ENCODE measurements at places on chromosomes 6 and 20.

DNA sequence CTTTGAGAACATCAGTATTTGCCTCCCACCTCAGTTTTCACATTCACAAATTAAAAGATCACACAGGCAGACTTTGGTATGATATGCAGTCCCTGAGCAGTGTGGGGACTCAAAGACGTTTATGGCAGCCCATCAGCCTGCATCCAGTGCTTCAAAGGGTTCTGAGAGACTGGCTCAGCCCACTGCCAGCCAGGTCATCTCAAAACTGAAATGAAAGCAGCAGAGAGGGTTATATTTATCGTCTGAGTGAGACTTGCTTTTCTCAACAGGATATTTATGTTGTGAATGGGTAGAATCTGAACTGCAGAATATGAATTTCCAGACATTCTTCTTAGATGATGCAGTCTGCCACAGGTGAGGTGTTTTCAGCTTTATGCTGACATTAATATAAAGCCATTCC lies 159.8 kb downstream of the NRN1 start:
- no peak for DNase-seq

DNA sequence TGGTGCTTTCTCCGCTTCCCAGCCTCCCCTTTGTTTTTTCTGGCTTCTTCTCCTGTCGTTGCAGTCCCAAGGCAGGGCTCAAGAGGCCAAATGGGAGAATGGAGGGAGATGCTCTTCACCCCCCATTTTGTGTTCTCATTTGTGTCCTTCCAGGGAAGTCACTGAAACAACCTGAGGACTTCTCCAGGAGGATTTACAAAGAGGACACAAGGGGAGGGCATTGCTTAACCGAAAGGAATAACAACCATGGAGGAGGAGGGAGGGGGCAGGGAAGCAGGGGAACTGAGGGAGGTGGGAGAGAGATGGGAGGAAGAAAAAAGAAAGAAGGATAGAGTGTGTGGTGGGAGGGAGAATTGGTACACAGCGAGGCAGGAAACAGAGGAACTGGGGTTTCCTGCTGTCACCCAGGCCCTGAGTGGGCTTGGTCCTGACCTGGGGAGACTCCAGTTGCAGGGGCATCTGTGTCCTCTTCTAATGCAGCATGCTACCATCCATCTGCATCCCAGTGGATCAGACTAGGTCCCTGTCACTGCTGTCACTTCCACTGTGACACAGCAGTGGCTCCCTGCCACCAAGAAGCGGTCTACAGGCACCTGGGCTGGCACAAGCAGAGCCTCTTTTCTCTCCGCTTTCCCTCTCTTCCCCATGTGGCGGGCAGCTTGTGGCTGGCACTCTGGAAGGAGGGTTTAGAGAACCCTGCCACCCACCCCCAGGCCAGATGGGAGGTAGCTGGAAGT lies 17.1 kb upstream of the MLN start:
- DNase-seq: no peak

- no peak for DNase-seq
Observed at GRCh38 chr6:45640081-45640491, 262.4 kb upstream of the SUPT3H start.

- DNase-seq: no peak
Observed at GRCh38 chr20:8335495-8336195, 203.6 kb downstream of the PLCB1 start.

DNA sequence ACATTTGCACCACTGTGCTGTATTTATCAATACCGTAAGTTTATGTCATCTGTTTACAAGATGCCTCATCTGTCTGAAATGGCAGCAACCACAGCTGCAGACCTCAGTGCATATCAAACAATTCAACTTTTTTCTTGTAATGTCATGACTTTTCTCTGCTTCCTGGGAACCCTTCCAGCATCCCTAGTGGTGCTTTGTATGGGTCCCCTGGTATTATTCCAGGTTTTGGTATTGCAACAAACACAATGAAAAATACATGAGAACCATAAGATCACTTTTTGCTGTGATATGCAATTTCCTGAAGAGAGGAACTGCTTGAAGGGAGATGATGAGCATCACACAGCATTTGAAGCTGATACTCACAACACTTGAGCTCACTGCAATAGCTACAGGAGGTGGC lies 12.0 kb upstream of the TXNDC5 start:
- no peak for DNase-seq

- no peak for DNase-seq
Observed at GRCh38 chr20:654417-654750, 1.4 kb upstream of the SRXN1 start.

- DNase-seq: no peak
Observed at GRCh38 chr20:31560746-31561598, 44.1 kb upstream of the ID1 start.

GRCh38 chr6:26249957-26250697 lies 114.9 kb upstream of the BTN3A2 start:
- peak; percentile 66 for DNase-seq

GRCh38 chr6:96196633-96197032 lies 180.9 kb downstream of the FUT9 start:
- DNase-seq: no peak

DNA sequence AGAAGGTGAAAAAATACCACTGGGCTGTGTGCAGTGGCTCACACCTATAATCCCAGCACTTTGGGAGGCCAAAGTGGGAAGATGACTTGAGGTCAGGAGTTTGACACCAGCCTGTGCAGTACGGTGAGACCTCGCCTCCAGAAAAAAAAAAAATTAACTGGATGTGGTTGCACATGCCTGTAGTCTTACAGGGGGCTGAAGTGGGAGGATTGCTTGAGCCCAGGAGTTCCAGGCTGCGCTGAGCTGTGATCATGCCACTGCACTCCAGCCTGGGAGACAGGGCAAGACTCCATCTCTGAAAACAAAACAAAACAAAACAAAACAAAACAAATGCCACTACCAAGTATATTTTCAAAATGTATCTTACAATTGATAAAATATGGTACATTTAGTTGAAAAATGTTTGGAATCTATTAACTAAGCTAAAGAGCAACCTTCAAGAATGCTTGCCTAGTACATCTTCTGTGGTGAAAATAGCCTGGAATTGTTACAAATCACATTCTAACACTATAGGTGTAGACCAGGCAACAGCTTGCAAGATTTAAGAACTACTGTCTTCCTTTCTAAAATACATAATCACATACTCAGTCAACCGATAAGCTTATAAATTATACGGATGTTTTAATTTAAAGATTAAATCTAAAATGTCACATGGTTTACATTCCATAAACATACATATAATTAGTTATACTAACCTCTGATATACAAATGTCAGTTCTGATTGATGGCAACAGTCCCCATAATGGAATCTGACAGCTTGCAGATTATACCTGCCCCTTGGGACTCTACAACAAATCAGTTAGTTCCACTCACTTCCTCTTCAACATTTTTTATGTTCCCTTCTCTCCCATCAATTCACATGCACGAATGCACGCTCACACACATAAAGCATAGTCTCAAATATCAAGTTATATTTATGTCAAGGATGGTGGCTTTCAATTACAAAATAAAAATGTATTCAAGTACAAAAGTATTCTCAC lies 150.8 kb downstream of the ASCC3 start:
- DNase-seq: no peak

- no peak for DNase-seq
Observed at GRCh38 chr6:27978705-27979104, 21.7 kb downstream of the OR2B6 start.

DNA sequence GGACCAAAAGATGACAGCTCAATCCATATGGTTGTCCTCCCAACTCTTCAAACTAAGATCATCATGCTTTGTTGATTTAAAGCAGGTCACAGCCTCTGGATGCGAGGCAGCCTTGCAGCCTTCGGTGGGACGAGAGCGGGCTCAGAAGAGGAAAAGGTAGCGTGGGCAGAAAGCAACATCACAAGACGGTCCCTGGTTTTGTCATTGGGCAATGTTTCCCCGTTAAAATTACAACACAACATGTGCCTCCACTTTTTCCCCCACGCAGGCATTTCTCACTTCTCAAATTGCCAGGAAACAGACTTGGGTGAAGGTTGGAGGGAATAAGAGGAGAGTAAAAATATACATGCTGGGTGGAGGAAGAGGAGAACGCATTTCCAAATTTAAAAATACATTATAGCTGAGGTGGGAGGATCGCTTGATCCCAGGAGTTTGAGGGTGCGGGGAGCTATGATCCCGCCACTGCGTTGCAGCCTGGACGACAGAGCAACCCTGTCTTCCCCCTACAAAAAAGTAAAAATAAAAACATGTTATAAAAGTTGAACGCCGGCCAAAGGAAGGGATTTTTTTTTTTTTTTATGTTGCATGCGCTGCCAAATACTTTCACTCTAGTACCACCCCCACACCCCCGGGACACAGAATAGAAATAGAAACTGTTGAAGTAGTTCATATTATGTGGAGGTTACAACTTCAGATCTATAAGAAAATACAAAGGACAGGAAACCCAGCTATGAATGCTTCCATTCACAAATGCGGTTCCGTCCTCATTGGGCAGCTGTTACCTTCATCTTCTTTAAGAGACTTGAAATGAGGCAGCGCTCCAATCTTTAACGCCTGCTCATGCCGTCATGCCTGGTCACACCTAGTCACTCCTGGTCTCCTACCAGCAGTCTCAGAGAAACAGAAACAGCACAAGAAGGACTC lies 13.9 kb upstream of the NAA20 start:
- DNase-seq: no peak

GRCh38 chr6:150194195-150194594 lies 51.4 kb downstream of the PPP1R14C start:
- no peak for DNase-seq

DNA sequence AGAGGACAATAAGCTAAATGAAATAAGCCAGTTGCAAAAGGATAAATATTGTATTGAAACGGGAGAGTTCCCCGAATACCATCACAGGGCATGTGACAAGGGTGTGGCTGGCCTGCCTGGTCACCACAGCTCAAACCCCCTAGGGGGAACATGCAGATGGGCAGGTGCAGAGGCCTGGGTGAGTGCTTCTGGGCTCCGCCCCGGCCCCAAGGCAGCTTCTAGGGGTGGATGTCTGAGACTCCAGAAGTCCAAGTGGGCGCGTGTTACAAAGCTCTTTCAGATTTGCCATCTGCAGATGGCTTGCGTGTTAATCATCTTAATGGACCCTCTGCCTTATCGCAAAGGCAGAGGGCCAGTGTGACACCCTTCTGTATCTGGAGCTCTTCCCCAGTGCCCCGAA lies 559.2 kb upstream of the IMPG1 start:
- DNase-seq: no peak

DNA sequence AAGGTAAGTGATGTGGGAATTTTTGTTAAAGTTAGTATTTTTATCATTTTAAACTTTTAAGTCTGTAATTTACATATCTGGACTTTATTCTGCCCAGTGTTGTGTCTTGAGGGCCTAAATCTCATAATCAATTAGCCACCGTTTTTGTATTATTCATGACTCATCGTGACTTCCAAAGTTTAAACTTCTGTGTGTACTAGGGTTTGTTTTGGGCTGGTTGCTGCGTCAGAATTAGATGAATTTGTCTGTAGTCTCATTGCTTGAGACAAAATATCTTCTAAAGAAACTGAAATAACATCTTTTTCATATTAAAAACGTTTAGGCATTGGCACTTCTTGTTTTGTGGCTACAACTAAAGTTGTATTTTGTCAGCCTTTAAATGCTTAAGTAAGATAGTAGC lies 41.3 kb downstream of the CDYL start:
- DNase-seq: no peak

DNA sequence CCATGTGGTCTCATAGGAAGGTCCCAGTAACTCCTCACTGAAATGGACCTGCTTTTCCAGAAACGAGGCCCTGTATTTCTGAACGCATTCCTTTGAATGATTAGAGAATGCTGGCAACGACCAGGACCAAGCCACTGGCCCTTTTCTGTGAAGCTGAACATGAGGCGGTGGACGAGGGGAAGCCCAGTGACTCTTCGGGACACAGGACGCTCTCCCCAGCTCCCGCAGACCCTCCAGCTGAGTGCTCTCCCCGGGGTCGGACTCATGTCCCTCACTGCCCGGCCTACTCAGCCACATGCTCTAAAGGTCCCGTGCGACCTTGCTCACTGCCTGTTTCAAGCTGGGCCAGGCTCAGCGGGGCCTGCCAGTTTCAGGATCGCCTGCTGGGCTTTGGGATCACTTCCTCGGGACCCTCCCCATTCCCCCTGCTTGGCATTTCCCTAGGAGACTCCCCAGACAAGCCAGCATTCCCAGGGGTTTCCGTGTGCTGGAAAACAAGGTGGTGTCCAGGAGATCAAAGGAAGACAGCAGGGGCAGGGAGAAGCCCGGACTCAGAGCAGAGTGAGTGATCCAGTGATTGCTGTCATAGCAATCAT lies 2.6 kb upstream of the CST9 start:
- DNase-seq: no peak

DNA sequence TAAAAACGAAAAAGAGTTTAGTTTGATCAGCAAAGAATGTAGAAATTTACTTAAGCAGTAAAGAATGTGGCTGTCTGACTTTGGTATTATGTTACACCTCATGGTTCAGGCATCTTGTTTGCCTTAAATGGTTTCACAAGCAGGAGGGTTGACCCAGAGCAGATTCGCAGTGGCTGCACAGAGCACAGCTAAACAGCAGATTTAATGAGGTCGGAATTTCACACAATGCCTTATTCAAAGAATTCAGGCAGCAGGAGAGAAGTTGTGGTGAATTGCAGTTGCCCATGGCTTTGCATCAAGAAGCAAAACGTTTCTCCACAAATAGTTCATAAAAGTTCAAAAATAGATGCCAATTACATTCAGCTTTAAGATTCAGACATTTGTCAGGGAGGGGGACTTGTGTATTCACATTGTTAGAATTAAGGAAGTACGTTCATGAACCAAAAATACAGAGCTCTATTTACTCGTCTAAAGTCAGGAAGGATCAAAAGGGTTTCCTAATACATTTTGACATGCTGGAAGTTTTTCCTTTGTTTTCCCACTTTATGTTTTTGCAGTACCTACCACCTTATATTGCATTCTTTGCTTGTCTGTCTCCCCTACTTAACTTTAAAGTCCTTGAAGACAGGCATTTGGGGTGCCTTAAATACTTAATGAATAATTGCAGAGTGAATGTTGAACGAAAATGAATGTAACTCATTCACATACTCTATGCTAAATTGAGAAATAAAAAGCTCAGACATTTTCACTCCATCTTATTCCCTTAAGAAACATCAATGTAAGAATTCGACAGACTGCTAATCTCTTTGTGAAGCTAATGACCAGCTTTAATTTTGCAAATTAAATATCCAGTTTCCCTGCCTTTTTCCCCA lies 1163.6 kb upstream of the CITED2 start:
- no peak for DNase-seq

- DNase-seq: no peak
Observed at GRCh38 chr20:4873396-4873795, 127.9 kb downstream of the SLC23A2 start.

GRCh38 chr6:66429210-66429609 lies 722.2 kb upstream of the EYS start:
- no peak for DNase-seq

GRCh38 chr6:134495203-134495889 lies 177.4 kb upstream of the SGK1 start:
- no peak for DNase-seq

Data from activated CD4-positive, alpha-beta T cell treated with anti-CD3 and anti-CD28 coated beads, Interleukin-2, amount 50 U/mL, for 4 hours (primary cell).